Activated naive CD4-positive, alpha-beta T cell treated with anti-CD3 and anti-CD28 coated beads for 36 hours (primary cell): ENCODE measurements at places on chromosomes 16 and 17.

DNA sequence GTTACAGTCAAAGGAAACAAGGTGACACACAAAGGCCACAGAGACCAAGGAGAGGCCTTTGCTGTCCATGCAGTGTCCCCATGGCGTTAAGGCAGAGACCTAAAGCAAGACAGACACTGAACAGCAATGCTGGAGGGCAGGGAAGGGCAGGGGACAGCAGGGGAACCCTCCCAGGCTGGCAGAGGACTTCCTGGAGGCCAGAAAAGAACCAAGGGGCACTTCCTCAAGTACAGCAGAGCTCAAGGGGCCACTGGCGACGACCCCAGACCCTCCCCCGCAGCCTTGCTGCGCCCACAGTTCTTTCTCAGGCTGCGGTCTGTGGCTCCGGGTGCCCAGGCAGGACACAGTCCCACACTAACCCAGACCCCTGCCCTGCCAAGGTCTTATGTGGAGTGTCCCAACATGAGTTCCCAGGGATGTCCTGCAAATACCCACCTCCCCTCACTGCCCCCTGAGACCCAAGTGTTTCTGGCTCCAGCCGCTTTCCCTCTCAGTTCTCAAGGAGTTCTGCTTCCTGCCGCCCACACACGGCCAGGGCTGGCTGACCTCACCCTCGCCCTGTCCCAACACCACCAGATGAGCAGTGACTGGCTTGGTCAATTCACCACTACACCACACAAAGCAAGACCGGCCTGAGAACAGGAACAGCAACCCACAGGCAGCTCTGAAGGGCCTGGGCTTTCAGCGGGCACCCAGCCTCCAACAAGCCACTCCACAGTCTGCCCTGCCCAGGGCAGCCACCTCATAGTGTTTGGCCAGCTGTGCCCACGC lies 4.2 kb downstream of the CLCN7 start:
- no peak for DNase-seq

DNA sequence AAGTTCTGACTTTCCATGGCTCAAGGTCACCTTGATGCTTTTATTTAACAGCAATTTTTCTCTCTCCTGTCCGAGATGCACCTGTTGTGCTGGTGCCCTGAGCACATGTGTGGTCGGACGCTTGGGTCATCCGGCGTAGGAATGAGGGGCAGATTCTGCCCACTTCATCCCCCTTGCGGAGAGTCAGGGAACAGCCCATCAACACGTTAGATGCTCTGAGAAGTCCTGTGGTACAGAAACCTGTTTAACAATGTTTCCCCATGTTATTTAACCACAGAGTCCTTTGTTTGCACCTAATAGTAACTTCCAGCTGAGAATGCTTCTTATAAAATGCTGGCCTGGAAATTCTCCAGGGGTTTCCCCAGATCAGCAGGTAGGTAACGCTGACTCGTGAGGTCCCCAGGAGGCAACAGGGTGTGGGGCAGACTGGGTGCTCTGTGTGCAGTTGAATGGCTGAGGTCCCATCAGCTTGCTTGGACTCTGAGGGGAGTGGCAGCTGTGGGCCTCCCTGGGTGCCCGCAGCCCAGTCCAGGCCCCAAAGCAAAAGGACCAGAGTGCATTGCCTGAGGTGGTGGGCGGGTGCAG lies 17.8 kb downstream of the DOC2B start:
- no peak for DNase-seq

DNA sequence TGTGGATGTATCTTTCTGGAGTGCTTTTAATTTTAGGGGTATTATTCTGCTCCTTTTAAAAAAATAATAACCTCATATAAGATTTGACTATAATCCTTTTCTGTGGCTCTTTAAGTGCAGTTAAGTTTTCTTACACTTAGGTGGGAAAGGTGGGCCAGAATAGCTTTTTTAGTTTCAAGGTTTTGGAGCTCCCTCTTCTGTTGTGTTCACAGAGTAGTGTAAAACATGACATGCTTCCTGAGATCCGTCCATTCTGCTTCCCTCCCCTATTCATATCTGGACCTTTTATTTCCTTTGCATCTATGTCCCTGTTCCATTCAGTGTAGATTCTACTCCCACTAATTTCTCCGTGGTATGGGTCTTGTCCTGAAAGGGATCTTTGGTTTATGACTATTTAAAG lies 12.8 kb downstream of the LRRC36 start:
- no peak for DNase-seq

GRCh38 chr17:21297026-21297520 lies 12.6 kb downstream of the MAP2K3 start:
- no peak for DNase-seq

- no peak for DNase-seq
These were observed 583 bp downstream of the ATXN2L start for GRCh38 chr16:28823291-28823872.

- DNase-seq: no peak
These were observed 85.4 kb downstream of the IRF8 start for GRCh38 chr16:85984231-85984880.

GRCh38 chr16:13471036-13471435 lies 448.9 kb upstream of the ERCC4 start:
- DNase-seq: no peak

DNA sequence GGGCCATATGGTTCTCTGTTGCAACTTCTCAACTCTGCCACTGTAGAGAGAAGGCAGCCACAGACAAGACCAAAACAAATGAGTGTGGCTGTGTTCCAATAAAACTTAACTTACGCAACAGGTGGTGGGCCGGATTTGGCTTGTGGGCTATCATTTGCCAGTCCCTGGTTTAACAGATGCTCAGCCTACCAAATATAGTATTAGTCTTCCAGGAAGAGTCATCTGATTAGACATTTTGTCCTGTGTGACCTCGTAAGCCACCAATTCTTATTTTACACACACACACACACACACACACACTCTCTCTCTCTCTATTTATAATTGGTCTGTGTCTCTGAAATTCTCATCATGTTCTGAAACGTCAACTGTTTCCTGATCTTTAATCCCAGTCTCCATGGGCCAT lies 245.9 kb downstream of the XYLT1 start:
- no peak for DNase-seq

DNA sequence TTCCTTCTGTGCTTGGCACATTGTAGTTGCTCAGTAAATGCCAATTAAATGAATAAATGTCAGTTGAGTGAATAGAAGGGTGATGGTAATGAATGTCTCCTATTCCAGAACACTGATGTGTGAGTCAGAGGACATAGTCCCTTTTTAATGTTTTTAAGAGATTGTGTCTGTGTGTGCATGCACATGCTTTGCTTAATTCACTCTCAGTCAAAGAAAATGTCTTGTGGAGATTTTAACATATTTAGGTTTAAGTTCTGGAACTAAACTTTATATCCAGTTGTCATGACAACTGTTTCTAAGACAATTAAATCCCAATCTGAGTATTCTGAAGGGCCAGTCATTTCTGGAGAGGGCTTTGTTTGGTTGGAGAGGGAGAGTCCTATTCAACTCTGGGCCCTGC lies 255.3 kb upstream of the CDH11 start:
- no peak for DNase-seq

DNA sequence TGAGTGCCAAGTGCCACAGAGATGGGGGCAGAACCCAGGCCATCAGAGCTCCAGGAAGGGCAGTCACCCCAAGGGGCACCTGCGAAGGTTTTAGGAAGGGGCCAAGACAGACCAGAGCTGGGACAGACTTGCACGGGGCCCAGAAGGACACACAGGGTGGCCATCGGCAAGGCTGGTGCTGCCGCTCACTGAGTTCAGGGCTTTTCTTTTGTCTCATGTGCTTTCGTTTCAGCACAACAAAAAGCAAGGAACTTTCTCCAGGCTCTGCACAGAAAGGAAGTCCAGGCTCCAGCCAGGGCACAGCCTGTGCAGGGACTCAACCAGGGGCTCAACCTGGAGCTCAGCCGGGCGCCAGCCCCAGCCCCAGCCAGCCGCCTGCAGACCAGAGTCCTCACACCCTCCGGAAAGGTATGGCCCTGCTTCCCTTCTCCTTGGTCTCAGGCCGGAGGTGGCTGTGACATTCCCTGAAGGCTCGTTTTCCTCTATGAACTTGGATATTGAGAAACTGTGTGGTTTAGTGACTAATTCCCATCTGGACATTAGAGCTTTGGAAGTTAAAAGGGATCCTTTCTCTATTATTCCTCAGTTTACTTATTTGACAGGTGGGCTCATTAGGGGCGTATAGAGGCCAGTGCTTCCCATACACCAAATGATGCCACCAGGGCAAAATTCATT lies 37.9 kb downstream of the ELAC2 start:
- DNase-seq: no peak

- peak; percentile 75 for DNase-seq
These were observed 15.7 kb downstream of the CAVIN1 start for GRCh38 chr17:42407289-42407836.

GRCh38 chr17:34725008-34725407 lies 145.6 kb downstream of the TMEM132E start:
- no peak for DNase-seq

- DNase-seq: no peak
These were observed 658 bp downstream of the SYNRG start for GRCh38 chr17:37608351-37609169.

DNA sequence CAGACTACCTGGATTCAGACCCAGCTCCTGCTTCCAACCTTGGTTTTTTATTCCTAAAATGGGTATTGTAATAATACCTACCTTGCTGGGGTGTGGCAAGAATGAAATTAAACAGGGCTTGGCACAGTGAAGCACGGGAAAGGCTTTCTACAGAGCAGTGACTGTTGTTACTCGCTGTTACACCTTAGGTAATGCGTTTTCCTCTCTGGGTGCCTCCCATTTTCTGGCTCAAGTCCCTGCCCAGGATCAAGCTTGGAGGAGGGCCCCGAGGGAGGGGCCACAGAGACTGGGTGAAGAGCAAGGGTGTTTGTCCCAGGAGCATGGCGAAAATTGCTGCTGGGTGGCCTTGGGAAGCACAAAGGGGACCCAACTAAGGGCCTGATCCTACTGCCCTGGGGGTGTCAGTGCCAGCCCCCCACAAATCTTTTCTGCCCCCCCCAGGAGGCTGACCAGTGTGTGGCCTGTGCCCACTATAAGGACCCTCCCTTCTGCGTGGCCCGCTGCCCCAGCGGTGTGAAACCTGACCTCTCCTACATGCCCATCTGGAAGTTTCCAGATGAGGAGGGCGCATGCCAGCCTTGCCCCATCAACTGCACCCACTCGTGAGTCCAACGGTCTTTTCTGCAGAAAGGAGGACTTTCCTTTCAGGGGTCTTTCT lies 13.3 kb downstream of the MIEN1 start:
- DNase-seq: no peak

DNA sequence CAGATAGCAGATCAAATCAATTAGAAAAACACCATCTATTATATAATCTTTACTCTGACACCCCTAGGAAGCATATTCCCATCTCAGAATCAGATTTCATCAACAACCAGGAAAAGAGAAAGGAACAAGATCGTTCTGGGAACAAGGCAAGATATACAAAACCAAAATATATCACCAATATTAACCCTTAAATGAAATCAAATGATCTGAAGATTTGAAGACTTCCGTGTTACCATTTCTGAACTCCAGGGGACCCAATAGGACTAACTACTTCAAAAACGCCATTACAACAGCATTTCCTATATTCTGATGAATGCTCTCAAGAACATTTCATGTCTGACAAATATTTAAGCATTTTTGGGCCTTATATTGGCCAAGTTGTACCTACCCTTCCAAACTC lies 624.2 kb upstream of the ZFHX3 start:
- DNase-seq: no peak

- no peak for DNase-seq
These were observed 9.1 kb upstream of the METTL9 start for GRCh38 chr16:21590287-21590686.

DNA sequence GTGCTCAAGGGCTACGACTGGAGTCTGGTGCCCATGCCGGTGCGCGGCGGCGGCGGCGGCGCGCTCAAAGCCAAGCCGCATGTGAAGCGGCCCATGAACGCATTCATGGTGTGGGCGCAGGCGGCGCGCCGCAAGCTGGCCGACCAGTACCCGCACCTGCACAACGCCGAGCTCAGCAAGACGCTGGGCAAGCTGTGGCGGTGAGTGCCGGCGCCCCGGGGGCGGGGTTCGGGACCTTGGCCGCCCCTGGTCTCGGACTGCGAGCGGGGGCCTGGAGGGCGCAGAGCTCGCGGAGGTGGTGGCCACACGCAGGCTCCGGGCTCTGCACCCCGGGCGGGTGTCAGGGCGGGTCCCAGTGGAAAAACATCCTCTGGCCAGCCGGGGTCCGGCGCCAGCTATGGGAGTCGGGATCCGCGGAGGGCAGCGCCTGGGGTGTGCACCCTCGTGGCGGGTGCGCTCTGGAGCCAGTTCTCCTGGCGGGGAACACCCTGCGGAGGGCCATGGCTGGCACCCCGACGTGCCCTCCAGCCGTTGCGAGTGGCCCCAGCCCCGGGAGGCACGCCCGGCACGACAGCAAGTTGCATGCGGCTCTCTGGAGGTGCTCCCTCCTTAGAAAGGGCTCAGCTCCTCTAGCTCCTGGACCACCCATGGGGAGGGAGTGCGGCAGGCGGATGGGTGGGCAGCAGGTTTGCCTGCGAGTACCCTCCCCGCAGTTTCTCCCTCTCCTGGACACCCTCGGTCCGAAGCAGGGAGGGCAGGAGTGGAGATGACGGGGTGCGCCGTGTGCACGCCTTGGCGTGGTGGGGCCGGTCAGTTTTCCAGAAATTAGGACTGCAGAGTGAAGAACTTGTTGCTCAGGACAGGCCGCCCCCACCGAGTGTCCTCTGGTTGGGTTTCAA lies 824 bp downstream of the SOX8 start:
- DNase-seq: no peak

GRCh38 chr16:28098959-28099945 lies 35.7 kb upstream of the GSG1L start:
- DNase-seq: no peak

DNA sequence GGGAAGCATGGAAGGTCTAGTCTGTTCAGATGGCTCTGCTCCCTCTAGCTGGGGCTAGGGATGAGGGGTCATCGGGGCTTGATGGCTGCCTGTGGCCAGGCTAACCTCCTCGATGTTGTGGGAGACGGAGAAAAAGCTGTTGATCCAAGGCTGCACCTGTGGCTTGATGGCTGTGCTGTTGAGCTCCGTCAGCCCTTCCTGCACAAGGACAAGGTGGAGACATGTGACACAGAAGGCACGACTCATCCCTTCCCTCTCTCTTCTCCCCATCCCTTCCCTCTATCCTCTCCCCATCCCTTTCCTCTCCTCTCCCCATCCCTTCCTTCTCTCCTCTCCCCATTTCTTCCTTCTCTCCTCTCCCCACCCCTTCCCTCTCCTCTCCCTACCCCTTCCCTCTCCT lies 28.2 kb downstream of the FCSK start:
- no peak for DNase-seq

DNA sequence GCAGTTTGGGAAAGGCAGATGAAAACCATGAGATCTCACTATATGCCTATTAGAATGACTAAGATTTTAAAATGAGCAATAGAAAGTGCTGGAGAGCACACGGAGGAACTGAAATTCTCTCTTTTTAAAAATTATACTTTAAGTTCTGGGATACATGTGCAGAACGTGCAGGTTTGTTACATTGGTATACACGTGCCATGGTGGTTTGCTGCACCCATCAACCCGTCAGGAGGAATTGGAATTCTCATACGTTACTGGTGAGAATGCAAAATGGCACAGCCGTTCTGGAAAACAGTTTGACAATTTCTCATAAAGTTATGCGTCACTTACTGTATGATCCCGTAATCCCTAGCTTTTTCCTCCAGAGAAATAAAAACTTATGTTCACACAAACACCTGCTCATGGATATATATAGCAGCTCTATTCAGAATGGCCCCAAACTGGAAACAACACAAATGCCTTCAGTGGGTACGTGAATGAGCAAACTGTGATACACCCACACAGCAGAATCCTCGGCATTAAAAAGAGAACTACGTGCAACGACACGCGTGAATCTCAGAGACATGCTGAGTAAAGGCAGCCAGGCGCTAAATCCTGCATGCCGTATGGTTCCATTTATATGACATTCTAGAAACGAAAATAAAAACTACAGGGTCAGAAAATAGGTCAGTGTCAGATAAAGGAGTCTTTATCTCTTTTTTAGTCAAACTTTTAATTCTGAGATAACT lies 11.8 kb downstream of the PIK3R6 start:
- no peak for DNase-seq
